ENCODE measurements at places on chromosomes 6 and 20.

- DNase-seq, result no peak
These were observed 5.3 kb downstream of the PXDC1 start for GRCh38 chr6:3746119-3746691.

- no peak for DNase-seq
These were observed 444.9 kb upstream of the RNF217 start for GRCh38 chr6:124517339-124517738.

DNA sequence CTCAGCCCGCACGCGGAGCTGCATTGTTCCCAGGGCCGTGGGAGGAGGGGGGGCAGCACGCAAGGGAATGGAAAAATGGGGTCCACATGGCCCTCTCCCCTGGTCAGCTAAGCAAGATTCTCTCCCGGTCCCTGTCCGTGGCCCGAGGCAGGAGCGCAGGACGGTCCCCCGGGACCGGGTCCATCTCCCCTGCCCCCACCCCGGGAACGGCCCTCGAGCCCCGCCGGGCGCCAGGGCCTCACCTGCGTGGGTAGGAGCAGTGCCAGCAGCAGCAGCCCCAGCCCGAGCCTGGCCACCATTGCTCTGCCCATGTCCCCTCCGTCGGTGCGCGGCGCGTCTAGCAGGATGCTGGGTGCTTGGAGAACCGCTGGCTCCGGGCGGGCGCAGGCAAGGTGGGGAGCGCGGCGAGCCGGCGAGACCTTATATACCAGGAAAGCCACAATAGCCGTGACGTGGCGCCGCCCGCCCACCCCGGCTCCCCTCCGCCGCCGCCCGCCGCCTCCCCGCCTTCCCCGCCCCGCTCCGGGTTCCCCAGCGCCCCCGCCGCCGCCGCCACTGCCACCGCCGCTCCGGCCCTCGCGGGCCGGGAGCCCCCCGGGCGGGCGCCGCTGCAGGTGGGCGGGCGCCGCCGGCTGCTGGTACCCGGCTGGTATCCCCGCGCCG is at the start of gene CD24:
TSS of gene CD24 (minus strand) at position 394 of the 663 bp plus-strand sequence. CDS start at position 311, 83 bp downstream.
- no peak for DNase-seq

DNA sequence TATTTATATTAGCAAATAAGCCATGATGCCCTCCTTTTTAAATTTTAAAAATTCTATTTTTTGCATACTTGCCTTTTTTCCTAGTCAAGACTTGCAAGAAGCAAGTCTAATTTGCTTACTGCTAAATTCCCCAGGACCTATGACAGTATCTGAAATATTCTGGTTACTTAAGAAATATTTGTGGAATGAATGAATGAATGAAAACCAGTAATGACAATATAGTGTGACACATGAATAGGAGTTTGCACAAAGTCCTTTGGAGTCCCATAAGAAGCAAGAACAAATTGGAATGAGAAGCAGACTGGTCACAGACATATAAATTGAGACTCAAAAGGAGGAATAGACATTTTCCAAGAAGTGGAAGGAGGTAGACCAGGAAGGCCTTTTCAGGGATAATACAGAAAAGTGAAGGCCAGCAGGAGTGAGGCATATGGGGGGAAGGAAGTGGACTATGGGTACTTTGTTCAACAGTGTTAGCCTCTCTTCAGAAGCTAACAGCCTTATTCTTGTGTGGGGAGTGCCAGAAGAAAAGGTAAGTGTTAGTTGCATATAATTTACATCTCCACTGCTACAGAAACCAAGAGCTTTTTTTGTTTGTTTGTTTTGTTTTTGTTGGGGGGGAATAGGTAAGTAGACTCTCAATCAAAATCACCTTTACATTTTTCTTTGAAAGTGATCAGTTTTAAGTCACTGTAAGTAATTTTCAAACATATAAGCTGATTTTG is 93.6 kb upstream of the FAM184A start:
- no peak for DNase-seq

GRCh38 chr6:39020136-39020535 is 28.4 kb upstream of the GLP1R start:
- DNase-seq, result no peak

GRCh38 chr20:17613328-17614175 is 43.7 kb downstream of the DSTN start:
- DNase-seq, result no peak

DNA sequence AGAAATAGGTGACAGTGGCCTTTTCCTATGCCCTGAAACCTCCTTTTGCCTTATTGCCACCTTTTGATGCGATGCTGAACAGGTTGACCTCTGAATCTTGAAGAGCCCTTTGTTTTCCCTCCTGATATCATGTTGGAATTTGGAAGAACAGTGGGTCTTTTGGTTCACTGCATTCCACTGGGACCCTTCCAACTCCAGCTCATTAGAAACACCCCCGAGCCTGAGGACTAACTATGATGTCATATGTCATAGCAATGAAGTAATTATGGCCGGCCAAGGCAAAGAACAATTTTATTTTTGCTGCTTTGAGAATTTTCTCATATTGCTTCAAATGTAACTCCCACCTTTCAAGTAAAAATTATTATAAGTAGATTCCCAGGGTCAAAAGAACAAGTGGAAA is 353.4 kb upstream of the JAG1 start:
- no peak for DNase-seq

DNA sequence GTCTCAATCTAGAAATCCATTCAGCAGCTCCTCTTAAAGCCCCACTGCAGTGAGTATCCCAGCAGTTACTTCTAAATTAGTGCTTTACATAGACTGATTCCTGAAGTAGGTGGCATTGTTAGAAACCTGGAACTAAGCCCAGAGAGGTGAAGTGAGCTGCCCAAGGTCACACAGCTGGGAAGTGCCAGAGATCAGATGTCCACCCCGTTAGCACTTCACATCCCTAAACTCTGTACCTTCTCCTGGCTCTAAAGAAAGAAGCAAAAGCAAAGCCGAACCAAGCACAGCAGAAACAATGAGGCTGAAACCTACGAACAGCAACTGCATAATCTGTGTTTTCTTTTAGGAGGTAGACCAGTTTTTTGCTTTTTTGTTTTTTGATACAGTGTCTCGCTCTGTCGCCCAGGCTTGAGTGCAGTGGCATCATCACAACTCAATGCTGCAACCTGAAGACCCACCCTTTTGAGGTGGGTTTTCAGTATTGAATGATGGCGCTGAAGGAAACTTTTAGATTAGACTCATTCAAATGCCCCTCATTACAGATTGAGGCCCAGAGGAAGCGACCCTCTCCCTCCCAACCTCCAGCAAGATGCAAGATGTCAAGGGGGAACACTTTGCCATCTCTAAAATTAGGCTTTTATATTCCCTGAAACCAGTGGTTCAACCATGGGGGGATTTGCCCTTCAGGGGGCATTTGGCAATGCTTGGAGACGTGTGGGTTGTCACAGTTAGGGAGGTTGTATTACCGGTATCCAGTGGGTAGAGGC is 3.2 kb upstream of the ZMYND8 start:
- no peak for DNase-seq

DNA sequence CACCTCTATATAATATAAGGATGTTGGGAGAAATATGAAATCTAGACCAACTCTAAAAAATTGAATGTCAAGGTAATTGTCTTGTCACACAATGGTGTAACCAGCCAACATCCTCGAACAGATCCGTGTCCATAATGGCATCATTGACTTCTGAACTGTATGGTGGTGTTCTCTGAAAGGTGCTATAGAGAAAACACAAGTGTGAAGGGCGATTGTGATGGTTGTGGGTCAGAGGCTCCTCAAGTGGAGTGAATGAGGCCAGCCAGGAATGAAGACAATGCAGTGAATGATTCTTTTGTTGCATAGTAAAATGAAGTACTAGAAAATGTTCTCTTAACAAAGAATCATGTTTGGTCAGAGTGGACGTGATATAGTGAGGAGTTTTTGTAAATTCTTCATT is 58.3 kb downstream of the CARMIL1 start:
- DNase-seq, result no peak

DNA sequence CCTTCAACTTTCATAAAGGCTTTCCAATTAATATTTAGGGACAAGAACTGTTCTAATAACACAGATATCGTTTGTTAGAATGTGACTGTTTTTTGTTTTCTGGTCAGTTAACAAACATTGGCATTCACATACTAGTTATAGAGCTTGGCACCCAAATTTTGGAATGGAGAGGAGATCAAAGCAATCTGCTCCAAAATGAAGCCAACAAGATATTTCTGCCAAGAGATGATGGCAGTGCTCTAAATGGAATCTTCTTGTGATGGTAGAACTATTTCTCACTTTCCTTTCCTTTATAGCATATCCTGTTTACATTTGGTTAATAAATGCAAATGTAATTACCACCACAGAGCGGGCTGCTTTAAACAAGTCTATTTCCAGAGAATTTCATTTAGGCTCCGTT is 208.3 kb upstream of the RIMS1 start:
- no peak for DNase-seq

DNA sequence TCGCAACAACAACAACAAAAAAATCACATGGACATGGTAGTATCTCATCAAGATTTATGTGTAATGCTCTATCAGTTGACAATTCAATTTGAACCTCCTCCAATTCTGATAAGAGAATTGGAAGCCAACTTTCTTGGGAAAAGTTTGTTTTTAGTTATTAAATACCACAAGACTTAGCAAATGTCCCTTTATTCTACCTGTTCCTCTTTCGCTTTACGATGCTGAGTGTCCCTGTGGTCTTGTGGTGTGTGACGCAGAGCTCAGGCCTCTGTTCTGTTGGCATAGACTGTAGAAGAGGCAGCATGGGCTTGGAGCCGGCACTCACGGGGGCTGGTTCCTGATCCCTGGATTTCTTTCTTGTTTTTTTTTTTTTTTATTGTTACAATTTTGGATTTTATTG is 76.7 kb downstream of the PSMB1 start:
- DNase-seq, result no peak

- DNase-seq, result no peak
These were observed 210.5 kb downstream of the ERMARD start for GRCh38 chr6:169961772-169962561.

DNA sequence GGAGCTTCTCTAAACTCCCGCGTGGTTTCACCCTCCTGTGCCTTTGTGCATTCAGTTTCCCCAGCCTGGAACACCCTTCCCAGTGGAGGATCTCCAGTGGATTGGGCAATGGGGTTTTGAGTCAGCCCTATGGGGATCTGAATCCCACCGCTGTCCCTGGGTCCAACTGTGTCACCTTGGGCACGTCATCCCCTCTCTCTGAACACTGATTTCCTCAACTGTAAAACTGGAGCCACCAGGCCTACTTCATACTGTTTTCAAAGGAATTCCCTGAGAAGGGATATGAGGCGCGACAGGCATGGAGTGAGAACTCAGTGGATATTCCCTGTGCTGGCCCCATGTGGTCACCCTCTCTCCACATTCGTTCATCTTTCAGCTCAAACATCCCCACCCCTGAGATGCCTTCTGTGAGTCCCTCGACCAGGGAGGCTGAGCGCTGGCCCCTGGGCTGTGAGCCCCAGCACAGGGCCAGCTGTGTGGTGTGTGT is 25.7 kb downstream of the MAFB start:
- no peak for DNase-seq
